ENCODE measurements at places on chromosomes 1 and 21.

GRCh38 chr1:41538741-41539417 lies 54.4 kb upstream of the EDN2 start:
- no peak for DNase-seq

GRCh38 chr21:31267644-31268043 lies 76.4 kb downstream of the TIAM1 start:
- no peak for DNase-seq

GRCh38 chr21:39057121-39057520 lies 126.1 kb downstream of the PSMG1 start:
- DNase-seq = no peak

DNA sequence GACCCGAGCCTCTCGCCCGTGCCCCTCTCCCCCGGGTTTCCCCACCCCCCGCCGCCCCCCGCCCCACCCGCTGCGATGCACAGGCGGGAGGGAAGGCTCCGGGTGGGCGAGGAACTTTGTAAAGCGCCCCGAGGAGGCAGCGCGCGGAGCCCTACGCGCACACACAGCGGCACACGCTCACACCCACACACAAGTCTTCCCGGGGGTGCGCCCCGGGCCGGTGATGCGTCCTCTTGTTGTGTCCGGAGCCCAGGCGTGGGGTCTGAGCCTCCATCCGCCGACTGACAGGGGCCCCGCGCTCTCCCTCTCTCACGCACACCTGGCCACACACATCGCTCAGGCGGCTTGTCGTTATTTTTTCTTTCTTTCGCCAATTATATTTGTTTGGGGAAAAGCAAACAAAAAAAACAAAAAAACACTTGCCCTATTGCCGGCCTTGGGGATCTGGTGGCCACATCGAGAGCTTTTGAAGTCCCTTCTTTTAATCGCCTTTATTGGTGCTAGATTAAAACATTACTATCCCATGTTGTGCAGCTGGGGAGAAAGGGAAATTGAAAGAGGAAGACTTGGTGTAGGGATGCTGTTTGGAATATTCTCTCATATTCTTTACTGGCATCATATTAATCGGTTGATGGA lies 770 bp downstream of the NTNG1 start:
- no peak for DNase-seq

GRCh38 chr1:117673405-117673804 lies 67.6 kb downstream of the TENT5C start:
- DNase-seq = no peak

DNA sequence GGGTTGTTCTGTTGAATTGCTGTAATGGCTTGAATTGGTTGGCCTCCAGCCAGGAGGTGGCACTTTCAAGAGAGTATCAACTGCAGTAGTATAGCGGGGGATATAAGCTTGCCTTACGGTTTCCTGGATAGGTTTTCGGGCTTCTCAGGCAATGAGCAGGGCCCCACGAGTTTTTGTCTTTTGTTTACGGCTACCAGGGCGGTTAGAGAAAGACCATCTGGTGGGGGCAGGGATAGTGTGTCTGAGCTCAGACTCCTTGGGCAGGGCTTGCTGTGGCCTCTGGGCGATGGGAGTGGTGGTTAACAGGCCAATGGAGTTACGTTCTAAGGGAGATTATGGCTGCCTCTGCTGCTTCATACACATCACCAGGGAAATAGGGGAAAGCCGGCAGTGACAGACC lies 62.8 kb downstream of the DTL start:
- DNase-seq = no peak

- DNase-seq = no peak
Observed at GRCh38 chr1:200415789-200416593, 6.2 kb upstream of the ZNF281 start.

DNA sequence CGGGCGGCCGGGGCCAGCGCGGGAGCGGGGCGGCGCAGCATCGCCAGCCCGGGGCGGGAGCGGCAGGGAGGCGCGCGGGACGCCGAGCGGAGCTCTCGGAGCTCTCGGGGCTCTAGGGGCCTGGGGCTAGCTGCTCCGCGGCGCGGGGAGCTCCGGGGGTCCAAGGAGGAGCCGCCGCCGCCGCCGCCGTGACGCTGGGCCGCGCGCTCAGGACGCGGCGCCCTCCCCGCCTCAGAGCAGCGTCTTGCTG lies 147 bp downstream of the CLSTN1 start:
- DNase-seq = no peak

DNA sequence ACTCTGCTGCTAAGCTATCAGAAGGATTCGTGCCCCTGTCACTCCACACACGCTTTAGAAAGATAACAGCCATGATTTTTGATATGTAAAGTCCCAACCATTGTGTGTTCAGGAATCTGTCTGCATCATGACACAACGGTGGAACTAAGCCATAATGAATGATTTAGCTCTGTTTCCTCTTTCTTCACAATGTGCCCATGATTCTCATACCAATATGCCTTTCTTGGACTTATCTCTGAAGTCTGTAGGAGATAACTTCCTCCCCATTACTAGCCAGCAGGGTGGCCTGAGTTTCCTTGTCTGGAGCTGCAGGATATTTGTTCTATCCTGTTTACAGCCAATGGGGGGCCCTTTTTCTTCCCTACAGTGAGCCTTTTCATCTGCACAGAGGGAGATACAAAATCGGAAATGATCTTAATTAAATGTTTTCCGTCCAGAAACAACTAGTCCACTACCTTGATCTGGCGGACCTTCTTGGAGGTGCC lies 511.7 kb downstream of the USP25 start:
- no peak for DNase-seq
